ENCODE measurements at places on chromosomes 4 and X.
A peak's percentile ranks its signal among the peaks of the same experiment; 100 is the strongest.

DNA sequence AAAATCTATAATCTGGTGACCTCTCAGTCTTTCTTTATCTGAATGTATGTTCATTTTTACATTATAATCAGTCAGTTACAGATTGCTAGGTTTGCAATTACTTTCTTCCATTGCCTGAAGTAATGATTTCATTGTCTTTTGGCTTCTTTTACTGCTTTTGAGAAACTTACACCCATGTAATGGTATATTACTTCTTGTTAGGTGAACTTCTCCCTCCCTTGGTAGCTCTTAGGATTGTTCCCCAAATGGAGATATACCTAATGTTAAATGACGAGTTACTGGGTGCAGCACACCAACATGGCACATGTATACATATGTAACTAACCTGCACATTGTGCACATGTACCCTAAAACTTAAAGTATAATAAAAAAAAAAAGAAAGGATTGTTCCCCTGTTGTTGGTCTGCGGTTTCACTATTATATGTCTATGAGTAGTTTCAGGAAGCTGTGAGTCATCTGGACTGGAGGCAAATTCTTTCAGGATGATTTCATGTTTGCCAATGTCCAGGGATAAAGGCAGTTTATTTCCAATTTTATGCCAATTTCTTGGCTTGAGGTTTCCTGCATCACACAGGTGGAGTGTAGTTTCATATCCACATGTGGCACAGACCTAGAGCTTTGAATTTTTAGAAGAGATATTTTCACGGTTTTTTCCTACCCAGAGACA is 21.8 kb downstream of the SPANXC start:
- DNase-seq = peak; percentile 59

DNA sequence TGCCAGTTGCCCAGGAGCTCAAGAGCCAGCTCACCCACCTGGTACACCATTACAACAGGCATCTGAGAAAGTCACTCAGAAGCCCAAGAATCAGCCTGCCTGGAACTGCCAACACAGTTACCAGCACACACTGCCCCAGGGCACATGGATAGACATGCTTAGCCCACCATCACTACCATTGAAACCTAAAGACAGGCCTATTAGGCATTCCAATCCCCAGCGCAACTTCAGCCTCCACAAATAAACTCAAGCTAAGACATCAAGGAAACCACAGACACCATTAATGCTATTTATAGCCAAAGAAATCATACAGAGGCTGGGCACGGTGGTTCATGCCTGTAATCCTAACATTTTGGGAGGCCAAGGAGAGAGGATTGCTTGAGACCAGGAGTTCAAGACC is 42.3 kb downstream of the ATRX start:
- DNase-seq = no peak

- peak; percentile 12 for DNase-seq
These were observed 552 bp downstream of the NKRF start for GRCh38 chrX:119605464-119606279.

DNA sequence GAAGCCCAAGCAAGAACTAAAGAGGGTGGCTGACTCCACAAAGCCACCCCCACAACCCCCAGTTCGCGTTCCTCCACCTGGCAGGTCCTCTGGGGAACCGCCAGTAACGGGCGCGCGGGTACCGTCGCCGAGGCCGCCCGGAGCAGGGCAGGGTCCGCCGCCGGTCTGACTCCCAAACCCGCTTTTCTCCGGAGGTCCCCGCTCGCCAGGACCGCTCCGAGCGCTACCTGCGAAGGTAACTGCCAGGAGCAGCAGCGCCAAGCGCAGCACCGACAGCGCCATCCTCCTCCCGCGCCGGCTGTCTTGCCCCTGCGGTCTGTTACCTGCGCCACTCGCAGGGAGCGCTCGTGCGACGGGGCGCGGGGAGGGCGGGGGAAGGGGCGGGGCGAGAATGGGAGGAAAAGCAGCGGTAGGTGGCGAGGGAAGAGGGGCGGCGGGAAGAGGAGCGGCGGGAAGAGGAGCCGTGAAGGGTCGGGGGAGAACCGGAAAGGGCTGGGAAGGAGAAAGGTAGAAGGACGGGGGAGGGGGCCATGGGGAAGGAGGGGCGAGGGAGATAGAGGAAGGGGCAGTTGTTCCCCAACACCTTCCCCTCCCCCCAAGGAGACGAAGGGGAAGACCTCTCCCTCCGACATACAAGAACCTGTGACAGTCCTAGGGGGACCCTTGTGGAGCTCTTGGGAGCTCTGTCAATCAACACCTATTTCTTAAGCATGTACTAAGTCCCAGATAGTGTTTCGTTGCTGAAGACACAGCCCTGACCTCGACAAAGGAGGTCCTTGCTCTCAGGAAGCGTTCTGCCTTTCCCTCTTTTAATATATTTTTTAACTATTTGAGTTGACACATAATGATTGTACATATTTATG is at the start of gene SPINK2:
Gene SPINK2, minus strand, starts transcription at position 321 of the 863 bp plus-strand sequence. Its CDS starts 39 bp downstream, at position 282.
- peak; percentile 73 for DNase-seq
